ENCODE measurements at places on chromosomes 4 and X. TPM values are rescaled to one million over a fixed set of nuclear protein-coding genes. Genes with fewer than 3 reads are reported as not detected.
A peak's percentile ranks its signal among the peaks of the same experiment; 100 is the strongest.

Gene C1QTNF7
- 10.7 TPM for total RNA-seq

Gene RASGEF1B
- total RNA-seq = 63.0 TPM

GRCh38 chr4:7296661-7297335 is 104.5 kb downstream of the SORCS2 start:
- peaks cover 4% of the 10 kb centered on the region for H3K27me3 ChIP-seq
- peaks cover 7% of the 10 kb centered on the region for H3K4me1 ChIP-seq
- no peaks in the 10 kb centered on the region for H3K36me3 ChIP-seq
- no peak overlapping the region for H3K27ac ChIP-seq
- no peak overlapping the region for H3K4me3 ChIP-seq

DNA sequence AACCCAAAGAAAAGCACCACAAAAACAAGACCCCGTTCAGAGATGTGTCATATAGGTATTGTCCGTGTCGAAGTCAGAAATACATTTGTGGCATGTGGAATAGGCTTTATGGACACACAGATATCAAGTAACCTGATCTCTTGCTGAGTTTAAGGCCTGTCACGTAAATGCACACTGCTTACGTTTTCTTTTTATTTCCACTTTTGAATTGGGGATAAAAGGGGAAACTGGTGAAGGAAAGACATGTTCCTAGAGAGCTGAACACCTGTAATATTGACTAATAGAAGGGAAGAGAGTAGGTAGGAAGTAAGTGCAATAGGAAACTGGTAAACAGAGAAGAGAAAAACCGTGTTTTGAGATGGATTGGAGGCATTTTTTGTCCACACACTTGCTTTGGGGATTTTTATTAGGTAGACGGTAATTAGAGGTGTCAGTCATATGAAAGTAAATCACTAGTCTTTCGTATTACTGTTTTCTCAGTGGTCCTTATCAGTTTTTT is 24.9 kb downstream of the TMEM131L start:
- H3K36me3 ChIP-seq = no peaks in the 10 kb centered on the region
- H3K27ac ChIP-seq = no peak overlapping the region
- DNase-seq = no peak
- no peaks in the 10 kb centered on the region for H3K27me3 ChIP-seq
- H3K4me3 ChIP-seq = no peak overlapping the region

Gene PCYT1B
- total RNA-seq = 1.2 TPM

DNA sequence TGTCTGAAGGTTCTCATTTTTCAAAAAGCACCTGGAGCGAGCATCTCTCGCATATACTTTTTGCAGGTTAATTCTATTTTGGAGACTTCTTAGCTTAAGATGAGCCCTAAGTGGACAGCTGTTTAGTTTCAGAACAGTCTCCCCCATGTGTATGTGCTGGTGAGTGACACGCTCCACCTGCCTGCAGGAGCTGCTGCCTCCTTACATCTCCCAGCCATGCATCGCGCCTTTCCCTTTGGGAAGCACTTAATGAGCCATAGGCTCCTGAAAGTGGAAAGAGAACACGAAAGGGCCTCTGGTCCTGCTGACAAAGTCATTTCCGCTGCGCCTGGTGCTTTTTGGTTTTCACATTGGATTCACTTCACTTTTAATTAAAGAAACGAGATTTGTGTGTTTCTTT is 56.1 kb downstream of the TRIML2 start:
- DNase-seq = no peak
- H3K27ac ChIP-seq = no peak overlapping the region
- no peaks in the 10 kb centered on the region for H3K4me1 ChIP-seq
- H3K36me3 ChIP-seq = no peaks in the 10 kb centered on the region
- no peak overlapping the region for H3K4me3 ChIP-seq

DNA sequence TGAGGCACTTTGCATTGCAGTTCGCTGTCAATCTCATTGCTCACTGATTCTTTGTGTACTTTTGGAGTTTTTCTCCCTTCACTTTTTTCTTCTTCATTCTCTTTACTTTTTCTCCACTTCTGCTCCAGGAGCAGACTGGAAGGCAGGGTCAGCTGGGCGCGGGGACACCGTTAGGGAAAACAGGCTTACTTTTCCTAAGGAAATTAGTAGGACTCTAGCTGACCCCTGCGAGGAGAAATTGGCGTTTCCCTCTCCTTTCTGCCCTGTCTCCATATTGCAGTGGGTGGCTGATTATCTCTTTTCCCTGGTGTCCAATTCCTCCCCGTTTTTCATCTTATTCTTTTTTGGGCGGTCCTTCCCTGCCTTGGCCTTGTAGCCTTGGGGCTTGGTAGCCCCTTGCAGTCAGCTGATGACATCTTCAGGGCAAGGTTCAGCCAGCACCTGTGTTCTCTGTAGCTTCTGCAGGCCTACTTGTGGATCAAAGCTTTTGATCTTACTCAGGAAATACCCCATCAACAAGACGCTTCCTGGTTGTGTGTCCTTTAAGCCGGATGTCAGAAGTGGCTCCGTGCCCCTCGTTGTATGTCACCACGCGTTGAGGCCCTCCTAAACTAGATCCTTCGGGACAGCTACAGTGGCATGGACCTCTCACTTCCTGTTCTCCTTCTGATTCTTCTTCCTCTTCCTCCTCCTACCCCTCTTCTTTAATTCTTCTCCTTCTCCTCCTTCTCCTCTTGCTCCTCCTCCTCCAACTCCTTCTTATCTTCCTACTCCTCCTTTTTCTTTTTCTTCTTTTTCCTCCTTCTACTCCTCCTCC is 36.1 kb downstream of the NBDY start:
- no peaks in the 10 kb centered on the region for H3K36me3 ChIP-seq
- DNase-seq = no peak
- peaks cover 19% of the 10 kb centered on the region for H3K4me1 ChIP-seq
- H3K27me3 ChIP-seq = no peaks in the 10 kb centered on the region
- H3K27ac ChIP-seq = peak overlapping the region; percentile 18

Gene TBC1D1
- total RNA-seq = 56.5 TPM

Measured in lower lobe of right lung (tissue), 2 donors.